ENCODE measurements at places on chromosomes 2 and 18.

DNA sequence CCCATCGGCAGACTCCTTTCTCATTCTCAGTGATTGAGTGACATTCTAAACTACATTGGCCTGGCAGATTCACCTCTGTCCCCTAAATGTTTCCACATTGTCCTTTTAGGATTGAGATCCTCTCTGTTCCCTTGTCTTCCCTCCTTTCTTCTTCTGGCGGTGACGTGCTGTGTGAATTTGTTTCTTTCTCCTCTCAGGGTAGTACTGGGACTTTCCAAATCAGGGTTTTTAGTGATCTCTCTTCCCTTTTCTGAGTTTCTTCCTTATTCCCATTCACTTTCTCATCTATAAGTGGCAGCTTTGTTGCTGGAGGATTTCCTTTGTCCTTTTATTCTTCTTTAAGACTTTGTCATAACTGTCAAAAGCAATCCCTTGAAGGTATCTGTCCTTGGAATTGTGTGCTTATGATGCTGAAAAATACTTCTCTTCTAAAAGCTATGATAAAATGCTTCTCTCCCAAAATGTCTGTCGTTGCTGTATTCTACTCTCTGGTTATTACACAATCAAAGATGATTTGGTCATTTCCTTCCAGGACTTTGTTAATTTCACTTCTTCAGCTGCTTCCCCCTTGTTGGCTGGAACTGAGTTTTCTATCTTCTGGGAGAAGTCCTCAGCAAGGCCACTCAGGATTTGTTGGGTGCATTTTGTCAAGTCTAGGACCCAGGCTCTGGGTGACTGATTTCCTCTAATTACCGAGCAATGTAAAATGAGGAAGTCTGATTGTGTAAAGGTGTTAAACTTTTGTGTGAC, 4.9 kb upstream of the IL1B start:
- no peak for DNase-seq

- DNase-seq: no peak
Observed at GRCh38 chr2:135525786-135526185, 5.2 kb downstream of the ZRANB3 start.

DNA sequence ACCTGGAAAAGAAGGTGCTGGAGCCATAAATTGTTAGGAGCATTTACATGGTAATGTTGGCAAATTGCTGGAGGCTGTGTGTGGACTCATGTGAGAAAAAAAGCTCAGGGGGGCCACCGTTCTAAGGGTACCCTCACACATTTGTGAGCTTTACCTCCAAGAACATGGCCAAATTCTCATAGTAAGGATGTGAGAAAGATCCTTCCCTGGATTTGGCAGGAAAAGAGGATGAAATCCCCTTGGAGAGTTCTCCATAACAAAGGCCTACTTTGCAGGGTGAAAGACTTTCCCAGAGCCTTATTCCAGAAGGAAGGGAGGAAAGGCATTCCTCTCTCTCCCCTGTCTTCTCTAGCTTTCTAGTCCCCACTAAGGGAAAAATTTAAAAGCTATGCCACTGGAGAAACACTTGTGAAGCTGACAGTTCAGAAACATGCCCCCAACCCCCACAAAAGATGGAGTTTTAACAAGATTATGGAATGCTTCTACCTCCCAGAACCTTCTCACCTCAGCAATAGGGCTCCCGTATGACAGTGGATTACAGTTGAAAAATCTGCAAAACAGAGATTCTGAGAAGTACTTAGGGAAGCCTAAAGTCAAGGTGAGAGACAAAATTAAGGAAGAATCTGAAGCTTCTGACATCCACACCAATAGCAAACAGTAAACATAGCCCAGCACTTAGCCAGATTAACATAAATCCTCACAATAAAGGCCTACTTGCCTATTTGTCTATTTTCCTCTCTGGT, 20.2 kb upstream of the ERMN start:
- DNase-seq: no peak

DNA sequence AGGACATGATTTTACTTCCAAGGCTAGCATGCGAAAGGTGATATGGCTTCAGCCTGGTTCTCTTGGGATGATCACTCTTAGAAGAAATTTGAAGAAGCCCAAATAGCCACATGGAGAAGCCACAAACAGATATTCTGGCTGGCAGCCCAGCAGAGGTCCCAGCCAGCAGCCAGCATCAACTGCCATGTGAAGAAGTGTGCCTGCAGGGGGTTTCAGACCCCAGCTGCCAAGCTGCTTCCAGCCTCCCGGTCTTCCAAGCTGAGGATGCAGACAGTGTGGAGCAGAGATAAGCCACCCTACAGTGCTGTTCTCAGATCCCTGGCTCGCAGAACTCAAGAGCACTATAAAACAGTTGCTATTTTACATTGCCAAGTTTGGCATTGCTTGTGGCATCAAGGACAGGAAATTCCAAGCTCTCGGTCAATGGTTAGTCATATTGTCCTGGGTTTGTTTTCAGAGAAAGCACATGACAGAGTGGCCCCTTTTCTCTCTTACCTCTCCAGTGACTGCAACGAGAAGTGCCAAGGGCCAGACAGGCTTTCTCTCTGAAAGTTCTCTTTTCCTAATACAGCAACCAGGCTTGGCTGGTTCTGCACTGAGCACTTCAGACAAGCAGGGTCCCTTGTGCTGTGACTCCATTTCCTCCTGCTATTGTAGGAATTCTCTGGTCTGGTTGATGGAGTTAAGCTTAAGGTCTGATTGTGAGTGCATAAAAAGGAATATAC, 223.7 kb downstream of the ANKRD30B start:
- DNase-seq: no peak

GRCh38 chr2:20608666-20609348, 42.1 kb downstream of the HS1BP3 start:
- no peak for DNase-seq

- DNase-seq: no peak
Observed at GRCh38 chr18:22066083-22066485, 103.3 kb upstream of the GATA6 start.

GRCh38 chr2:75276093-75277029, 77.0 kb upstream of the TACR1 start:
- DNase-seq: no peak

GRCh38 chr2:186058614-186059013, 320.0 kb downstream of the FSIP2 start:
- DNase-seq: no peak

DNA sequence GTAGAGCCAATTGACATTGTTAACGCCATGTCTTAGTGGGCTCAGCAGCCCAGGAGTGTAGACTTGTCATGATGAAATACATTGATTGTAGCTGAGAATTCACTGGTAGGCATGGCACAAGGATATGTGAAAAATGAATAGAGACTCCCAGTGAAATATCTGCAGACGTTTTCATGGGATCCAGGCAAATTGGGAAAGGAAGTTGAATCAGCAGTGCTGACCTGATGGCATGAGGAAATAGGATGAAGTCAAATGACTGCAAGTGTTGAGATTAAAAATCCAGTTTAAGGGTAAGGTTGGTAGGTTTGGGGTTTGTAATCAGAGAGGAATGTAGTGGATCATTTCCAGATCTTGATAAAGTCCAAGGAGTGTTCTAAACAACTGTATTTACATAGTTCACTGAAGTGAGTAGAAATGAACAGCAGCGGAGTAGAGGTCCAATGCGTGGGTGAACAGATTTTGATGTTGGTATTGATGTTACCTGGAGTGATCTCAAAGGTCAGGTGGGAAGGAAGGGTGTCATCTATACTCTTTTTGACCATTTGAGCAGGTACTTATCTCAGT, 24.6 kb downstream of the INSIG2 start:
- DNase-seq: no peak

DNA sequence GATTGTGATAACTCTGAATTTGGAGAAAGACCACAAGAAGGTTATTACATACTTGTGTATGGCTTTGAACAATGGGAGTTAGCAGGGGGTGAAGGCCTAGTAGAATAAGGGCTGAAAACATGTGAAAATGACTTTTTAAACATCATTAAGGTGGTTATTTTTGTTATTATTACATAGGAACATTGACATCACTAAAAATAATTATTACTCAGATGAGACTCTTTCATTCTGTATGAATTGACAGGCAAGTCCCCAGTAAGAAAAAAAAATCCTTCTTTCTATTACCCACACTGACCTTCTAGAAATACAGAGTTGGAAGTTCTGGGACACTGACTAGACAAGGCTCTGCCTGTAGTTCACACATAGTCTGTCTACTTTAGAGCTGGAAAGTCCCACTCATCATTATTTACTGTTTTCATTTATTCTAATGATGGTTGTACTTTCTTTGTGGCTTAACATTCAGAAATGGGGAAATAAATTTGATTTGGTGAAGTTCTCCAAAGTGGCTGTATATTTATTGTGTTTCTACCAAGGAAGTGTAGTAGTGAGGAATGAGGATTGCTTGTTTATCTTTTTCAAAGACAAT, 219.6 kb upstream of the EPAS1 start:
- no peak for DNase-seq

GRCh38 chr2:217103752-217104545, 244.1 kb upstream of the TNP1 start:
- no peak for DNase-seq

GRCh38 chr2:219149667-219150066, 10.9 kb downstream of the NHEJ1 start:
- no peak for DNase-seq

- DNase-seq: peak; percentile 34
Observed at GRCh38 chr2:61471905-61472805, 1.3 kb upstream of the USP34 start.

DNA sequence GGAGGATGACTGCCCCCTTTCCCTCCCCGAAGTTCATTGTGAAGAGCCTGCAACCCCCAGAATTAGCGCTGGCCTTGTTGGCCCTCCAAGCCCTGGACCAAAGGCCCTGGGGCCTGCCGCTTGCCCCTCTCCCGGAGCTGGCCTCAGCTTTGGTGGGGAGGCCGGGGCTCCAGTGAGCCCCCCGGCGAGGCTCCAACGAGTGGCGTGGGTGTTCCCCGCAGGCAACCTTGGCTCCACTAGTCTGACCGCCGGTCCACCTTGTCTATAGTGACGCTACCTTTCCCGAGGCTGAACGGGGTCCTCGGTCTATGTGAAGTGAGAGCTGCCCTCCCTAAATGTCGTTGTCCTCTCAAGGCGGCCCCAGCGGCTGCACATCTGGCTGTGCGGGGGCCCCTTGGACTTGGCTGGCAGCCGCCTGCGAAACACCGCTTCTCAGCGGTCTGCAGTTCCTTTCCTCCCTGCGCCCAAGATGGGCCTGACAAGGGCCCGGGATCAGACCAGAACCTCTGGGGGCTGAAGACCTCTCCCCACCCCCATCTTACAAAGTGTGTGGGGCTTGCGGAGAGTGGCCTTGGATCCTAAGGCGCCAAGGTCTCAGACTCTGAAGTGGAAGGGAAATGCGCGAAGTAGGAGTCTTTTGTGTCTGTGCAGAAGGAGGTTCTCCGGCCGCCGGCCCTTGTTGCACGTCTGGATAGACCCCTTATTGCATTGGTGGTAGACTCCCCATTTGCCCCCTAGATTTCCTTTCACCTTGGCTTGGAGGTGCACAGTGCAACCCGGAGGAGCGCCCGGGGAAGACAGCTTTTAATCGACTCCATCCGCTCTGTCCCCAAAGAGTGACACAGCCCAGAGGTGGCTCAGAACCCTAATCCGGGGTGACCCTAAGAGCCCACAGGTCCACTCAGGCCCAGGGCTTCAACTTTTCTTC, 3.9 kb upstream of the HOXD10 start:
- DNase-seq: no peak

DNA sequence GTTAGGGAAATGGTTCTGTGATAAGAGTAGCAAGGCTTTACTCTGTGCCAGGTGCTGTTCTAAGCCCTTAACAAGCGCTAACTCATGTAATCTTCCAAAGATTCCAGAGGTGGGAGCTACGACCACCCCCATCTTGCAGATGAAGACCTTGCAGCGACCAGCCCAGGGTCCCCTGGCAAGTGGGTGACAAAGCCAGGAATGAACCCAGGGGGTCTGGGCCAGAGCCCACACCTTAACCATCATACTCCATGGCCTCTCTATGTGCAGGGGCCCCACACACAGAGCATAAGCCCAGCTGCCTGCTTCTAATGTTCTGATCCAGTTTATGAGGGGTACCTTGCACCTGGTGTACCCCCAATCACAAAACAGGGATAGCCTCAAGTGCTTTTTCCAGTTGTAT, 105.3 kb downstream of the ZBTB7C start:
- DNase-seq: no peak

GRCh38 chr2:203625701-203626100, 80.7 kb upstream of the CD28 start:
- no peak for DNase-seq

- no peak for DNase-seq
Observed at GRCh38 chr2:220562375-220563140, 935.1 kb downstream of the SLC4A3 start.

DNA sequence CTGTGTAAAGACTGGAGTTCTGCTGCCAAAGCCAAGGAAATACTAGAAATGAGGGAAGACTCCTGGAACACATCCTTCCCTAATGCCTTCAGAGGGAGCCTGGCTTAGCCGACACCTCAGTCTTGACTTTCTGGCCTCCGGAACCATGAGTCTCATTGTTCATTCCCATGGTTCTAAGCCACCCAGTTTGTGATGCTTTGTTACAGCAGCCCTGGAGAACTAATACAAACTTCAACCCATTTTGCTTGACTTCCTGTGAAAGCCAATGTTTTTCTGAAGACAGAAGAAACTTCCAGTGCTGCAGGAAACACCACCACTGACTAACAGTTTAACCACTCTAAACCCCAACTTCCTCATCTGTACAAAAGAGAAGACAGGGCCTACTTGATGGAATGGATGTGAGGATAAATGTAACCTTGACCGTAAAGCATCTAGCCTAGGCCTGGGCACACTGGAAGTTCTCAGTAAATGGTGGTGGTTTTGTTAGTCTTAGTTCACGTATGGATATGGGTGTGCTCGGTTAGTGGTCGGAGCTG, 85.9 kb upstream of the RFX8 start:
- DNase-seq: no peak

GRCh38 chr18:3448838-3449511, 997 bp upstream of the TGIF1 start:
- DNase-seq: peak; percentile 78

DNA sequence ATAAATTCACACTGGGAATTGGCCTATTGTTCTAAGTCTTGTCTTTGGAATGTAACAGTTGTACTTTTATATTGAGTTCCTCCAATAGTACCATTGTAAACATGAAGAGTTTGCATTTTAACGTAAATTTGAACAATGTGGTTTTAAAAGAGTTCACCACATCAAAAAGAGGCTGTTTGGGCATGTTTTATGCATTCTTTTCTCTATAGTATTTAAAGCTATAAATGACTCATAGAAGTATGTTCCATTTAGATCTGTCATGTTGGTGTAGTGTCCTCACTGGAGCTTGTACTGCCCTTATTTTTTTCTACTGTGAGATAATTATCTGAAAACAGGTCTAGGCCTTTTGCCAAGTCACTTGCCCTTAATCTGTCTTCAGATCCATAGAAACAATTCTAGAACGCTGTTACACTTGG, 141.9 kb downstream of the RHBDD1 start:
- DNase-seq: no peak
